ENCODE measurements at places on chromosomes 3 and 15.

DNA sequence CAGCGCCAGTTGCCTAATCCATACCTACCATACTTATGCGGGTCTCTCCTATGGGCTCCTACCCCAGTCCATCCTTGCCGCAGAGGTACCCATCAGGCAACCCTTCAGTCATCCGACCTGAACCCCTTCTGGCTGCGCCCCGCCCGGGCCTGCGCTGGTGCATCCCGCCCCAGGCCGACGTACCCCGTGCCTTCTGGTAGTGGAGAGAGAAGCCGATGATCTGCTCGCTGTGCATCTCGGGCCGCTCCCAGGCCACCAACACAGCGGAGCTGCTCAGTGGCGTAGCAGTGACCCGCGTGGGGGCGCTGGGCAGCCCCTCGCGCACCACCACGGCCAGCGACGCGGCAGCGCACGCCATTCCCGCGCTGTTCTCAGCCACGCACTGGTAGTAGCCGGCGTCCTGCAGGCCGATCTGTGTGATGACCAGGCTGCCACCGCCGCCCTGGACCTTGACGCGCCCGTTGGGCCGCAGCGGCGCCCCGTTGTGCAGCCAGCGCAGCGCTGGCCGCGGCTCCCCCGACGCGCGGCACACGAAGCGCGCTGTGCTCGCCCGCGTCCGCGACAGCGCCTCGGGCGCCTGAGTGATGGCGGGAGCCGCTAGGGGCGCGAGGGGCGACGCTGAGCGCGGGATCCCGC is 17.9 kb upstream of the IGDCC3 start:
- no peak for DNase-seq

- no peak for DNase-seq
Measured at GRCh38 chr3:64438812-64439211, 213.5 kb upstream of the PRICKLE2 start.

DNA sequence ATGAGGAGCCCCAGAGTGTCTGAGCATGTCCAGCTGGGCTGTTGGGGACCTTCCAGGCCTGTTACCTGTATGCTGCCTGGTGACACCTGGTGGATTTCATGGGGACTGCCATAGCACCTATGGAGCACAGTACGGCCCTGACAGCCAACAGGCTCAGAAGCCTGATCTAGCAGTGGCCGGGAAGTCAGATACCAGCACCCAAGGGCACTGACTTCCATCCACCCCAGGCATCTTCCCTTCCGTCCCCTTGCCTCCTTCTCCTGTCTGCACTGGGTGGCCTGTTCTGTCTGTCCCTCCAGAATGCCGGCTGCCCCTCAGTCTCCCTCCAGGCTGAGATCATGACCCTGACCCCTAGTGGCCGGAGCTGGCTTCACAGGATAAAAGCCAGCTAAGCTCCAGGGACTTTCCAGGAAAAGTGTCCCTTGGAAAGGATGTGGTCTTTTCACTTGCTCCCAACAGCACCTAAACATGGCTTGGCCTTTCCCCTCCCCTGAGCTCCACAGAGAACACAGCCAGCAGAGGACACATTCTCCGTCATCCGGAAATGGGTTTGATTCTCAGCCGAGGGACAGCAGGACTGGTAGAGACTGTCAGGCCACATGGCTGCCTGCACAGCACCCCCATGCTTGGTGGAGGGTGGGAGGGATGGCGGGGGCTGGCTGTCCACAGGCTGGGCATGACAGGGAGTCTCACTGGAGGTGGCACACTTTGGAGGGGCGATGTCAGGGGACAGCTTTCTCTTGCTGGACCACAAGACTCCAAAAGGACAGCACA is 9.5 kb downstream of the RPS17 start:
- DNase-seq: no peak

GRCh38 chr3:139518926-139519842 is 20.4 kb downstream of the RBP1 start:
- DNase-seq: no peak

- DNase-seq: no peak
Measured at GRCh38 chr3:65400899-65401298, 637.8 kb downstream of the MAGI1 start.

- DNase-seq: no peak
Measured at GRCh38 chr15:60788692-60789103, 309.8 kb upstream of the ICE2 start.

GRCh38 chr3:122973893-122974615 is 53.5 kb downstream of the SEMA5B start:
- no peak for DNase-seq

DNA sequence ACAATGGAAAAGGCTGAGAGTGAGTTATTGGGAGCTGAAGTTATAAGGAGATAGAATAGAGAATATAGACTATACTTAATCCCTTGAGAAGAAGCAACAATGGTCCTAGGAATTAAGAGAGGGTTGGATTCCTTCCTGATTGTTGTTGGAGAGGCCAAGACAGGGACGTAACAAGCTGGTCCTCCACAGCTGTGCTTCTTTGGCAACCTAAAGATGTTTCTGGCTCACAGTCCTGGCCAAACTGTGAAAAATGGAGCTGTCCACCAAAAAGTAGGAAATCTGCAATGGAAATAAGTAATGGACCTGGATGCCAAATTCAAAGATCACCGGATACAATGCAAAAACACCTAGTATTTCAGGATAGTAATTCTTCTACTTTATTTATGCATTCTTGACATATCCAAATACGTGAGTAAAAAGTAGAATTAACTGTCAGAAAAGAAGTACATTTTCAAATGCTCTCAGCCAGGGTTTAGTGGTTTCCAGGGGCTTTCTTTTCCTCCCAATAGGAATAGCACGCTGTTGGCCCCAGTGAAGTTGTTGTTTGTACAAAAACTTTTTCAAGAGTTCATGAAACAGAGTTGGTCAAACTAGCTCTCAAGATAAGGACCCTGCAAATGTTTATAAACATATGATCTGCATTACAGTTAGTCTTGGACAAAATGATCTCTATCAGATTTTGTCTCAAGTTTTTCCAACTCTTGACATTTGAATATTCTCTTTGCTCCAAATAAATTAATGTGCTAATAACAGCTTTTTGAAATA is 28.3 kb downstream of the CERS3 start:
- no peak for DNase-seq

DNA sequence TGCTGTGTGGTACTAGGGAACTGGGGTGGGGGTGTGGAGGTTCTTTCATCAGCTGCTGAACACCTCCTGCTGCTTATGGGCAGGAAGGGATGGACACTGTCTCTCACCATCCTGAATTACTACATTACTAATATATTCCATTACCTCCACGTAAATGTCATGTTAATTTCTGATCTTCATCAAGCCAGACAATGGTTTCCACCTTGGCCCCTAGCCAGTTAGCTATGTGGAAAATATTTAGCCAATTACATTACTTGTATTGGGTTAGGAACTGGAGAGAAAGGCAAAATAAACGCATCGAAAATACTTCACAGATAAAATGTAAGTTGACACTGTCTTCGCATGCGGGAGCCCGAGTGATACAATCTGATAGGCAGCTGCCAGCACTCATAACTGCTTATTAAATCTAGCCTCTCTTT is 95.1 kb downstream of the FOXP1 start:
- DNase-seq: no peak

- DNase-seq: no peak
Measured at GRCh38 chr3:135757421-135757820, 208.1 kb upstream of the PPP2R3A start.

DNA sequence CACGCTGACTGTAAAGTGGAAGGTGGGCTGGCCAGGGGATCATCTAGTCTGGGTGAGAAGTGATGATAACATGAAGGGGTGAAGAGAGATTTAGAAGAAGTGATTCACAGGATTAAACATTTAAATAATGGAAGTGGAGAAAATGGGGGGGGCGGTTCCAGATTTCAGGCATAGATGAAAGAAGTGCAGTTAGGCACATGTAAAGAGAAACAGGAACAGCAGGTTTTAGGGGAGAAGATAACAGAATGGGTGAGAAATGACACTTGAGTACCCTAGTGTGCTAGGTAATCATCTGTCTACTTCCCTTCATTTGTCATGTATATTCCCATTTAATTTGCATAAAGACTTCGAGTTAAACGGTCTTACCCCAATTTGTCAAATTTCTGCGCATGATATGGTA is 15.3 kb downstream of the B3GNT5 start:
- peak; percentile 39 for DNase-seq

GRCh38 chr3:94217406-94217805 is 154.5 kb downstream of the NSUN3 start:
- no peak for DNase-seq

DNA sequence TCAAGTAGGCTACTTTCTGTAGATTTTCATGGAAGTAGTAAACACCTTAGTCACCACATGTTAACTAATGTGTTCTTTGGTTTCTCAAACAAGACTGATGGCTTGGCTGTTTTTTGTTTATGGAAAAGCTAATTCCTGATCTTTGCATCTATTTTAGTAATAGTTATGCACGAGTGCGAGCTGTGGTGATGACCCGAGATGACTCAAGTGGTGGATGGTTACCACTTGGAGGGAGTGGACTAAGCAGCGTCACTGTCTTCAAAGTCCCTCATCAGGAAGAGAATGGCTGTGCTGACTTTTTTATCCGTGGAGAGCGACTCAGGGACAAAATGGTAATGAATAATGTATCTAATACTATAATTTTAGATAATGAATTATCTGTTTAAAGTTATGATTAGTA is 46.6 kb downstream of the SPRED1 start:
- DNase-seq: no peak

- DNase-seq: no peak
Measured at GRCh38 chr3:100084100-100084806, 30.0 kb downstream of the FILIP1L start.

DNA sequence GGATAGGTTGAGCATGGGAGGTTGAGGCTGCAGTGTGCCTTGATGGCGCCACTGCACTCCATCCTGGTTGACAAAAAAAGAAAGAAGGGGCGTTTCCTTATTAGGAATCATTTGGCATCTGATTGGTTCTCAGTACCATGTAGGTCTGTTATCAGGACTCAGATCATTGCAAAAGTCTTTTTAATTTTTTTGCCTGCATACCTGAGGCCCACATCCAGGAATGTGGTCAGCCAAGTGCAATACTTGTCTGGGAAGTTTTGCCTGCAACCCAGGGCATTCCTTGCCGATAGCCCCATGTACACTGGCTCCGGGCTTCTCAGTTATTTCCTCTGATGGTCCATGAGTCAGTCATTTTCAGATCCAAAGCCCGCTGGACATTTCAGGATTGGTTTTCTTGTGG is 50.1 kb upstream of the CRTC3 start:
- DNase-seq: no peak

DNA sequence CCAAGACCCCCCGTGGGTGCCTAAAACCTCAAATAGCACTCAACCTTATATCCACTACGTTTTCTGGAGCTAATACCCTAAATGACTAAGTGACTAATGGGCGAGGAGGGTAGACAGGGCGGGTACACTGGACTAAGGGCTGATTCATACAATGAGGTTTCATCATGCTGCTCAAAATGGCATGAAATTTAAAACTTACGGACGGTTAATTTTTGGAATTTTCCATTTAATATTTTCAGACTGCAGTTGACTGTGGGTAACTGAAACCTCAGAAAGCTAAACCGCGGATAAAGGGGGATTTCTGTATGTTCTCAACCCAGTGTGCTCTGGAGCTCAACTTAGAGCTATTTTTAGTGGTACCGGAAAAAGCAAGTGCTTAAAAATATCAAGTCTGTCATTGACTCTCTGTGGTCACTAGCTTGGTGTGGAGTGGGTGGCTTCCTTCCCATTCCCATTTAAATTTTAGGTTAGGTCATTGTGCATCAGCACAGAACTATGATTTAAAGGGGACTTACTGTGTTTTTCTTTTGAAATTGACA is 72.9 kb downstream of the LRRC28 start:
- DNase-seq: no peak

- DNase-seq: no peak
Measured at GRCh38 chr3:81763001-81763400, 1.6 kb upstream of the GBE1 start.

GRCh38 chr15:64235552-64235951 is 72.7 kb upstream of the PPIB start:
- no peak for DNase-seq

DNA sequence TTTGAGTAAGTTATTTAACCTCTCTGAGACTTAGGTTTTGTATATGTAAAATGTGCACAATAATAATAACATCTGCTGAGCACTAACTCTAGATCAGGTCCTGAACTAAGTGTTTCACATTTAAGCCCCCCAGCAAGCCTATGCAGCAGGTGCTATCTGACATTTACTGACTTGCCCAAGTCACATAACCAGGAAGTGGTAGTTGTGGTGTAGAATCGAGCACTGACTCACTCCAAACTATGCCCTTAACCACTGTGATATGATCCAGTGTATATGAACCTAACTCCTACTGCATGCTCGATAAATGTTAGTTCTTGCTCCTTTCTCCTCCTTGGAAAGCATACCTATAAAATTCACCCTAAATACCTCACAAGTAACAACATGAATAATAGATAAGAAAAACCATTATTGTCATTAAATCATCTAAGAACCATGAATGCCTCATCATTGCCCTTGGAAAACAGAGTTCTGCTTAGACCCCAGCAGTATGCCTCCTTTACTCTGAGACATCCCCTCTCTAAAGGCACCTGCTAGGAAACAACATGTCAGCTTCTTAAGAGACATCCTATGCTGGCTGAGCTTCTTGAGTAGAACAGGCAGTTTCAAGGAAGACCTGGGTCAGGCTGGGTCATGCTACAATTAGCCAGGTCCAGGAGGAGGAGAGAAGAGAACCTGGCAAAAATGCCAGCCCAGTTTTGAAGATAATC is 3.0 kb upstream of the SHC4 start:
- no peak for DNase-seq

- DNase-seq: no peak
Measured at GRCh38 chr15:77409259-77410156, 10.4 kb downstream of the PEAK1 start.

DNA sequence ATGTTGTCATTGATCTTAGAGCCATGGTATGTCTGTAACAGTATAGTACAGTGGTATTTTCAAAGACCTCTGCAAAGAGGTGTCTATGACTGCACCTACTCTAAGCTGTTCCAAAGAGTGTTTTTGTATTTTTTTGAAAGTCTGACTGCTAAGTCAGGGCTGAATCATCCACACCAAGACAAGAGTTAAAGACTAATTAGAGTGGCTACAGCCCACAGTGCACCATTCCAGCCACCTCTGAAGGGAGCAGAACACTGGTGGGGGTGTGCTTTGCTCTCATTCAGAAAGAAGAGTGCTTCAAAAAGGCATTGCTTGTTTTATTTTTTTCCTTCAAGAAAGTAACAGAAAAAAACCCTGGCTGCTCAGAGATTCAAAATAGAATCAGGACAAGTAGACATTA is 301.4 kb downstream of the GABRG3 start:
- no peak for DNase-seq

- no peak for DNase-seq
Measured at GRCh38 chr3:176286476-176287085, 910.7 kb downstream of the TBL1XR1 start.

GRCh38 chr3:58686847-58687246 is 20.3 kb upstream of the FAM3D start:
- no peak for DNase-seq

GRCh38 chr15:59315914-59316451 is 56.7 kb downstream of the MYO1E start:
- peak; percentile 8 for DNase-seq

DNA sequence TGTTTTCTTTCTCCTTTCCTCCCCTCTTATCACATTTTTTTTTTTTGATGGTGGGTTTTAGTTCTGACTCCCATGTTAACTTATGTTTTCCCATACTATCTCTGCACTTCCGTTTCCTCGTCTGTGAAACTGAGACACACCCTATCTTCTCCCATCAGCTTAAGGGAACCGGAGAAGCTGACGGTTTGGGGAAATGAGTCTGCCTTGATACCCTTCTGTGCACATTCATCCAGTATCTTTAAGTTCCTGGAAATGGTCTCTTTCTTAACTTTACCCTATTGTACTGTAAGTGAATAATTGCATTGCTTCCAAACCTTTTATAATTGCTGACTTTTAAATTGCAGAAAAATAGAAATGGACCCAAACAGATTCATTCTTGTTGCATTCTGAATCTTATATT is 26.2 kb upstream of the CFAP161 start:
- DNase-seq: no peak

Data from NCI-H510A treated with DMSO at 0.1 percent for 48 hours (cell line).